NCI-H187 treated with DMSO at 0.1 percent for 48 hours (cell line): ENCODE measurements at places on chromosomes 4 and X.

DNA sequence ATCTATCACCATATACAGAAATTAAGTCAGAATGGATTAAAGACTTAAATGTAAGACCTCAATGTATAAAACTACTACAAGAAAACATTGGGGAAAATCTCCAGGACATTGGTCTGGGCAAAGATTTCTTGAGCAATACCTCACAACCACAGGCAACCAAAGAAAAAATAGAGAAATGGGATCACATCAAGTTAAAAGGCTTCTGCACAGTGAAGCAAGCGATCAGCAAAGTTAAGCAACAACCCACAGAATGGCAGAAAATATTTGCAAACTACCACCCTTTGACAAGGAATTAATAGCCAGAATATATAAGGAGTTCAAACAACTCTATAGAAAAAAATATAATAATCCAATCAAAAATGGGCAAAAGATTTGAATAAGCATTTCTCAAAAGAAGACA is 236.9 kb upstream of the EMCN start:
- no peak for DNase-seq

GRCh38 chr4:26815706-26816105 is 44.9 kb upstream of the STIM2 start:
- DNase-seq: no peak

DNA sequence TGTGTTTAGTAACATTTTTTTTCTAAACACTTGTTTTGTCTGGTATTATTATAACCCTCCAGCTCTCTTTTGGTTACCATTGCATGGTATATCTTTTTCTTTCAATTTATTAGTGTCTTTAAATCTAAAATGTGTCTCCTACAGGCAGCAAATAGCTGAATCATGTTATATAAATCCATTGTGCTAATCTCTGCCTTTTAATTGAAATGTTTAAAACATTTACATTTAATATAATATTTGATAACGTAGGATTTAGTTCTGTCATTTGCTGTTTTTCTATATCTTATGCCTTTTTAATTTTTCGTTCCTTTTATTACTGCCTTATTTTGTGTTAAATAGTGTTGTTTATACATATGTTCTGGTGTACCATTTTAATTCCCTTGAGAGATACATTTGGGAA is 17.1 kb upstream of the CCDC110 start:
- DNase-seq: no peak

GRCh38 chr4:70996018-70996360 is 2.5 kb downstream of the DCK start:
- no peak for DNase-seq

- DNase-seq: no peak
Observed at GRCh38 chr4:26878794-26879391, 18.3 kb downstream of the STIM2 start.

GRCh38 chr4:99013402-99013843 is 17.9 kb downstream of the METAP1 start:
- DNase-seq: no peak

DNA sequence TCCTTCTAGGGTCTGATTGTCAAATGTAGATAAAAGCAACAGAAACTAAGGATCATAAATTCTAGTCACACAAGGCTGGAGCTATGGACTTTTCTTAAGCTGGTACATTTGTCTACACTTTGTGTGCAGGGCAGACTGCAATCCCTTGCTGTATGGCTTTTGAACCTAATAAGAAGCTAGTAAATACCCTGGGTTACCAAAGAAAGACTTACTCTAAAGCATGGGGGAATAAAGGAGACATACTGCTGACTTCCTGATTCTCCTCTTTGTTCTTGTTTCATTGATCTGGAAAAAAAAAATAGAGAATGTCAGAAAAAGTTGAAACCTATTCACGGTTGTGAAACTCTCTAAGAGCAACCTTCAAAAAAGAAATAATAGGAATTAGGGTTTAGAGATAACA is 216.6 kb upstream of the TLL1 start:
- no peak for DNase-seq

DNA sequence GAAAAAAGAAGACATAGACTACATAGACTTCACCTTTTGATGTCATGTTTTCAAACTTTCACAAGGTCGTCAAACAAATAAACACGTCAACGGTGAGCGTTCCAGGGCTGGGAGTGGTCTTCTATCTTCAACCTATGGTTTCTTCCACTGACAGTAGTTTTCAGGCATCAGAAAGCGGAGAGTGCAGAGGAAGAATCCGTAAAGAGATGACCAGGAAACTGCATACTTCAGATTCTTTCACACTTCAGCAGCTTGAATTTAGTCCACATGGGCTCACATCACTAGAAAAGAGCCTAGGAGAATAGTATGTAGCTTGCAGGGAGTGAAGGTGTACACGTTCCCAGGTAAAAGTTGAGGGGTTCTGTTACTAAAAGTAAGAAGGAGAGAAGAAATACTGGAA is 58.5 kb downstream of the NPY1R start:
- no peak for DNase-seq

GRCh38 chr4:97396605-97397004 is 746.7 kb downstream of the STPG2 start:
- no peak for DNase-seq
